NCI-H510A treated with DMSO at 0.1 percent for 48 hours (cell line): ENCODE measurements at places on chromosomes 6 and 20.

- no peak for DNase-seq
Observed at GRCh38 chr20:50957798-50958614, at the start of gene DPM1. Gene DPM1 (minus strand): TSS chr20:50958532. CDS start chr20:50958523, 9 bp downstream.

- no peak for DNase-seq
Observed at GRCh38 chr6:30206152-30206551, 7.1 kb downstream of the TRIM26 start.

- DNase-seq = no peak
Observed at GRCh38 chr6:15250187-15251168, 4.6 kb downstream of the JARID2 start.

GRCh38 chr6:132592855-132593254, 3.3 kb upstream of the TAAR5 start:
- no peak for DNase-seq

- no peak for DNase-seq
Observed at GRCh38 chr6:108952776-108953486, 104.7 kb downstream of the ARMC2 start.

DNA sequence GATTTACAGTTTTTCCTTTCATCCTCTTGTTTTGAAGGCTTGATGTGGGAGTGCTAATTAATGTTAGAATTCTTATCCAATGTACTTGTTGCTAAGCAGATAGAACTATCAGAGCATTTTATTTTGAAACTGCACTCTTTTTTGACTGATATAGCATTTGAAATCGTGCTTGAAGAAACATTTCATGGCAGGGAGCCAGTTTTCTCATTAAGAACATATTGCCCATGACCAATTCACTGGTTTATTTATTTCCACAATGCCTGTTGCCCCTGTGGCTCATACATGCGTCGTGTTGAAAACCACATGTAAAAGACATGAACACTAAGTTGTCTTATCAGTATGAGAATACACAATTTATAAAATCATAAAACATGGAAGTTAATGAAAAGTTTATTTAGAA, 479.7 kb upstream of the FLRT3 start:
- DNase-seq = no peak

DNA sequence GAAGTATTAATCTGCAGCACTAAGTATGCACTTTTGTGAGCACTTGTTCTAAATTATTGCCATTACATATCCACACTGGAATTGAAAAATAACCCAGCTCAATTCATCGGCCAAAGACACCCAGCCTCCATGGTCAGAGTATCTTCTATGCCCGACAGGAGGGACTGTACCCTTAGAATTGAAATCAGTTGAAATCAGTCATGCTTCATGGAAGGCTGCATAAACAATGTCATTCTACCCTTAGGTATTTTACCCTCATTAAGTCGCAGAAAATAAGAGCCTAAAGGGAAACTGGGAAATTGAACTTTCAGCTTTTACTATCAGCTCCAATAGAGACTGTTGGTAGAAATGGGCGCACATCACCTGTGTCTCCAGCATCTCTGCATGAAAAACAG, 2.9 kb upstream of the RAMACL start:
- no peak for DNase-seq
